WTC11 (cell line): ENCODE measurements at places on chromosomes 11 and 22. TPM values are rescaled to one million over a fixed set of nuclear protein-coding genes. Genes with fewer than 3 reads are reported as not detected.
A peak's percentile ranks its signal among the peaks of the same experiment; 100 is the strongest.

The ART1 gene
- not detected in 3 replicates for total RNA-seq

The SHISAL1 gene
- total RNA-seq = 1.8 to 2.7 TPM (median 1.8 TPM) in 3 replicates

The APLNR gene
- total RNA-seq = 0.53 to 0.89 TPM (median 0.66 TPM) in 3 replicates

The CALCA gene
- 0.41 to 0.62 TPM (median 0.42 TPM) in 3 replicates for total RNA-seq

- H3K27ac ChIP-seq = no peak overlapping the region
- no peaks in the 10 kb centered on the region for H3K36me3 ChIP-seq
- no peak overlapping the region for H3K4me3 ChIP-seq
- DNase-seq = no peak
These were observed 536.9 kb downstream of the TBC1D22A start for GRCh38 chr22:47299211-47299862.

DNA sequence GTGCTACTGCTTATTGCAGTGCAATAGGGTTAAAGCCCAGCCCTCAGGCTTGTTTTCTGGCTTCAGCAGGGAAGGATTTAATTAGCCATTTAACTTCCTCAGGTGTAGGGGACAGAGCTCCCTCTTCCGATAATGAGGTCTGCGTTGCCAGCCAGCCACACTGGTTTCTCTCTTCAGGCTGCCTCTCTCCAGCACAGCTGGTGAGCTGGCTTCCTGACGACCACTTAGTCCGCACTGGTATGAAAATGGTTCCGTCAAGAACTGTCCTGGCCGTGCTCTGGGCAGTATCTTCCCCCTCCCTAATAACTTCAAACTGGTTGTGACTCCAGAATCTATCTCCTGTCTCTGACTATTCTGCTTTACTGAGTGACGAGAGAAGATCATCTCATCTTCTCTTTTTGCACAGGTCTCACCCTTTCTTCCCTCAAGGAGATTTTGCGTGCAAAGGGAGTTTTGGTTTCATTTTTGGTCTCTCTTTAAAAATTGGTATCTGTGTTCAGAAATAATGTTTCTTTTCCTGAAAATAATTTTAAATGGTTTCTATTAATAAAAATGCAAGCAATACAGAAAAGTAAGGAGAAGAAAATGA, 49.2 kb downstream of the CNTN5 start:
- peaks cover 36% of the 10 kb centered on the region for H3K4me1 ChIP-seq
- H3K36me3 ChIP-seq = no peaks in the 10 kb centered on the region
- peak; percentile 38 for DNase-seq
- no peaks in the 10 kb centered on the region for H3K27me3 ChIP-seq
- H3K4me3 ChIP-seq = peak overlapping the region; percentile 43

GRCh38 chr11:6417907-6418556, 862 bp downstream of the APBB1 start:
- peaks cover 6% of the 10 kb centered on the region for H3K4me1 ChIP-seq
- no peak overlapping the region for H3K4me3 ChIP-seq
- peaks cover 32% of the 10 kb centered on the region for H3K27me3 ChIP-seq
- no peak for DNase-seq

DNA sequence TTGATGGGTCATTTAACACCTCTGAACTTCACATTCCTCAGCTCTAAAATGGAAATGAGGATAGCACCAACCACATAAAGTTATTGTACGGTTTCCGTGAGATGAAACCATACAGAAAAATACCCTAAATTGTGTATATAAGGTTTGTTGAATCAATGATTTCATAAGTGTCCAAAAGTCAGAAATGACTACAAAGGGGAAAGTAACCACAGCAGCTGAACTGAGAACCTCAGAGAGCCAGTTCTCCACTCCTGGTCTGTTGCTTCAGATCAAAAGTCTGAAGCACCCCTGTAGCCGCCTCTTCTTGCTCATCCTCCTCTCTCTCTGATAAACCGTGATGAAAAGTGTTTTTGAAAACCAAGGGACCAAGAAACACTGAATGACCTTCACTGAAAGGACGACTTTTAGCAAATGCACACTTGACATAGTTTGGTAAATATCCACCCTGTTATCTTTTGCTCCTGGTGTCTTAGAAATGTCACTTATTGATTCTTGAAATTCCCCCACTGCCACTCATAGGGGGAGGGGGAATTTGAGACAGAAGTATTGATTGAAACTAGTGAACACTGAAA, 194.5 kb downstream of the NAV2 start:
- H3K36me3 ChIP-seq = no peaks in the 10 kb centered on the region
- no peak overlapping the region for H3K27ac ChIP-seq
- no peak for DNase-seq
- H3K27me3 ChIP-seq = no peaks in the 10 kb centered on the region
- H3K4me3 ChIP-seq = no peak overlapping the region
- H3K4me1 ChIP-seq = peaks cover 39% of the 10 kb centered on the region

- H3K27me3 ChIP-seq = 0 out of 2 replicates have a peak, but pooled peaks cover 3% of the 10 kb centered on the region
- no peak overlapping the region for H3K27ac ChIP-seq
- peaks cover 6% of the 10 kb centered on the region for H3K36me3 ChIP-seq
- no peak overlapping the region for H3K4me3 ChIP-seq
- peaks cover 10% of the 10 kb centered on the region for H3K4me1 ChIP-seq
These were observed 154.1 kb upstream of the SNX19 start for GRCh38 chr11:131070365-131070764.

GRCh38 chr22:17232406-17232805, 13.2 kb upstream of the ADA2 start:
- peak overlapping the region; percentile 18; the same call in 1 of the 2 replicates for H3K4me3 ChIP-seq
- peak; percentile 31 for DNase-seq
- H3K4me1 ChIP-seq = peaks cover 60% of the 10 kb centered on the region
- no peaks in the 10 kb centered on the region for H3K36me3 ChIP-seq
- peak overlapping the region; percentile 50; the same call in 1 of the 2 replicates for H3K27ac ChIP-seq

DNA sequence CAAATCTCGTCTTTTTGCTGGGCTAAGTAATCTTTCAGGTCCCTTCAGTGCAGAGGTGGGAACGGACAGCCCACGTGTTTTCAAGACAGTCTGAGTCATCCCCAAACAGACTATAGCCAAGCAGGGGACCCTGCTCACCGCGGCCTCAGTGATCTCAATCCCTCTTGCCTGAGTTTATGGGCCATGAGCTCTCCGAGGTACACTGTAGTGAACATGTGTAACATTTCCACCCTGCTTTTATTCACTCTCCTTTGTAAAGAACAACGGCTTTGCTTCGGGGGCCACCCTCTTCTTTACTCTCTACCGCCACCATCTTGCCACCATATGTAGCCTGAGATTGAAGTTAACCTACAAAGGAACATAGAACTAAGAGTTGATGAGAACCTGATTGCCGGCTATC, 11.5 kb upstream of the KCTD14 start:
- H3K27me3 ChIP-seq = no peaks in the 10 kb centered on the region
- H3K4me1 ChIP-seq = peaks cover 6% of the 10 kb centered on the region; the same call in 1 of the 2 replicates
- DNase-seq = no peak
- H3K36me3 ChIP-seq = no peaks in the 10 kb centered on the region
- no peak overlapping the region for H3K27ac ChIP-seq

GRCh38 chr22:46108564-46109473, 41.5 kb upstream of the PPARA start:
- no peaks in the 10 kb centered on the region for H3K27me3 ChIP-seq
- no peak overlapping the region for H3K4me3 ChIP-seq
- H3K36me3 ChIP-seq = no peaks in the 10 kb centered on the region
- peaks cover 3% of the 10 kb centered on the region; the same call in 1 of the 2 replicates for H3K4me1 ChIP-seq
- DNase-seq = no peak
